RCC 7860 (cell line): ENCODE measurements at places on chromosomes 1 and 21.
A peak's percentile ranks its signal among the peaks of the same experiment; 100 is the strongest.

DNA sequence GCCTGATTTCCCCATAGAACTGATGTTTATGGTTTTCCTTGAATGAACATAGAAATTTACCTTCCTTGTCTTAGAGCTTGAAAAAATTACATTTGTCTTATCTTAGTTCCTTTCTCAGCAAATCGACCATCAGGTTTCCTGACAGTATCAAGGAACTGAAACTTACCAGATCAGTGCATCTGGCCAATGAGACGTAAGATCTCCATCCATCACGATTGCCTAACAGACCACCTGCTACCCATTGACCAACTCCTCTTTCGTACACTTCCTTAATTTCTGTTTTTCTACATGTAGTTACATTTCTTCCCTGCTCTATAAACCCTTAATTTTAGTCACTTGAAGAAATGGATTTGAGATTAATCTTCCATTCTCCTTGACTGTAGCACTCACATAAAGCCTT is 57.4 kb upstream of the TMPRSS15 start:
- DNase-seq = no peak

GRCh38 chr1:42978317-42979035 is 19.8 kb upstream of the SLC2A1 start:
- no peak for DNase-seq

GRCh38 chr1:14522077-14522925 is 76.2 kb upstream of the KAZN start:
- no peak for DNase-seq

DNA sequence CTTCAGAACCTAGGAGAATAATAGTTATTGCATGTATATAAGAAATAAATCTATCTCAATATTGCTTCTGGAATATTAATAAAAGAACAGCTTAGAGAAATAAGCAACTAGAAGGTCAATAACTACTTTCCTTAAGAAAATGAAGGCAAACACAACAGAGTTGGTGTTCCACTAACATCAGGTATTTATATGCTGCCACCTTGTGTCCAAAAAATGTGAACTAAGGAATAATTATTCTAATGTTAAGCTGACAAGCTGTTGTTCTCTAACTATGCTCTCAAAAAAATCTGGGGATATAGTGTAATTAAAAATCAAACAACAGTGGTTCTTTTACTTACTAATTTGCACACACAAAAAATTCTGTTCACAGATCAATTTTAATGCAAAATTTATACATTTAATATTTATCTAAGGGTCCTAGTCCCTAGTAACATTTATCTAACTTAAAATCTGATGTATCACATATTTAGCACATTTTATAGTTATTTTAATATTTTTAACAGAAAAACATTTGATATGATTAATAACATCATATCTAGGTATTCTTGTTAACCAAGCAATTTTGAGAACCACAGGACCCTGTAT is 39.6 kb downstream of the UCHL5 start:
- DNase-seq = peak; percentile 49

GRCh38 chr1:94725566-94725965 is 94.6 kb upstream of the SLC44A3 start:
- peak; percentile 97 for DNase-seq

- DNase-seq = no peak
These were observed 95.0 kb downstream of the SUSD4 start for GRCh38 chr1:223269006-223269405.

DNA sequence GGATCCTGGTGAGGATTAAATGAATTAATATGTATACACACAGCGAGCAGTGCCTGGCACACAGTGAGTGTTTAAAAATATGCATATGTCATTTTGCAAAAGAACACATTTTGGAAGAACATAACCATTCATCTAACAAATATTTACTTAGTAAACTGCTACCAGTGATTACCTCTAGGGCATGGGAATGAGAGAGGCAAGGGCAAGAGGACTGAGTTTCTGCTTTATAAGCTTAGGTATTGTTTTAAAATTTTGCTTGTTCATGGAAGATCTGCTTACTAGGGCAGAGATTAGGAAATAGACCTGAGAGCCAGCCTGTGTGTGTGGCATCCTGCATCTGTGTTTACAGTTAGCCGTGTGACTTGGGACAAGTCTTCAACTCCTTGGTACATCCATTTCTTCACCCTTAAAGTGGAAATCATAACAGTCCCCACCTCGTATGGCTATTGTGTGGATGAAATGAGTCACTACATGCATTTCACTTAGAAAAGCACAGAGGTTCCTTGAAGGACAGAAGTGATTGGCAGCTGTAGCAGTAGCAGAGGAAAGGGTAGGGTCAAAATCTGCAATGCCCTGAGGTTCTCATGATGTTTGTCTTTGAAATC is 198.5 kb upstream of the FMN2 start:
- DNase-seq = no peak

DNA sequence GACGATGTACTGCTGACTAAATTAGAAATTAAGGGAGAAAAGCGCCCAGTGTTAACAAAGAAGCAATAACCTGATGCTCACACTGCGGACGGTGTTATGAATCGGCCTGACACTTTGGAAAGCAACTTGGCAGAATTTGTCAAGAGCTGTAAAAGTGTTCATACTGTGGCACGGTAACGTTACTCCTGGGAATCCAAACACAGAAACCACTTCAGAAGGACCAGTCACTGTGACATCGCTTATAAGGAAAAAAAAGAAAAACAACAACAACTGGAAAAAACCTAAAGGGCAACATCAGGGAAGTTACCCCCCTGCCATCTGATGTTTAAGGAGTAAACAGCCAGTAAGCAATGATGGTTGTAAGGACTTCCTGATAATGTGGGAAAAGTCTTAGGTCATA is 27.7 kb downstream of the CAPZB start:
- DNase-seq = no peak

DNA sequence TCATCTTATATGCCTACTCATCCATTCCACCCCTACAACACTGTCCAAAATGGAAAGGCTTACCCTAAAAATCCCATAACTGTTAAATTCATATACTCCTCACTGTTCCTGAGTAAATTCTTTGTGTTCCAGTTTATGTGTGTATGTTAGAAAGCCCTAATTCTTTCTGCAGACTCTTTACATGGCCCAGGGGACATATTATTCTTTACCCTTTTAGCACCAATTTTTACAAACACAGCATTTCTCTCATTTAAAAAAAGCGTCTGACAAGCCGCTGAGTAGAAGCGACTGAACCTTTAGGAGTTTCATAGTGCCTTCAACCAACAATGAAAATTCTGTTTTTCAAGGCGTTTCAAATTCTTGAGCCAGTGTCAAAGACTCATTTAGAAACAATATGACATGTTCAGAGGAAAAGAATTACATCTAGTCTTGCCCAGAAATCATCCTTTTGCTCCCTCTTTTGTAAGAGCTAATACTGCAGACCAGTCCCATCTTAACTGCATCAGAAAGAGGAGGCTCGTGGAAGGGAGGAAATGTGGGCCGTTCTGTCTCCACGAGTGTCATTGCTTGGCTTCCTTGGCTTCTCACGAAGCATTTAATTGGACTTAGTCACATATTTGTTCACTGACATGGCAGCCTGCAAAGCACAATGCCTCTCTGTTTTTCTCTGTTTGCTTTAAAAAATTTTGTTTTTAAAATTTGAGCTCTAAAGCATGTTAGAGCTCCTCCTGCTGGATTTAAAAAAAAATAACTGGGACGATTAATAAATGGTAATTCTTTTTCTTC is 21.3 kb upstream of the C1orf105 start:
- peak; percentile 89 for DNase-seq

DNA sequence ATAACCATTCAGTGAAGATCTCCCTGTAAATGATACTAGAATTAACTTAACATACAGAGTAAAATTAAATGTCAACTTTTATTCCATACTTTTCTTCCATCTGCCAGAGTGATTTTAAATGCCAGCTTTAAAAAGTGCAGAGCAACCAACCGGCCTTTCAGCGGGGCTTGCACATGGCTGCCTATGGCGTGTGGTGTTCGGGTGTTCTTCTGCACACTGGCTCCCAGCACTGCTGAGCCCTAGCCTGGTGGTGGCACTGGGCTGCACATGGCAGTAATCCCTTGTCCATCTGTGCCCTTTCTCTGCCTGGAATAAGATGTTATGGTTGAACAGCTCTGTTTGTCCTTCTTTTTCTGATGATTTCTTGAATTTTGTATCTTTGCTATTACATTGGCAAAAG is 156.3 kb downstream of the SNX7 start:
- no peak for DNase-seq

GRCh38 chr1:116345011-116345410 is 28.0 kb upstream of the ATP1A1 start:
- DNase-seq = no peak

GRCh38 chr1:15802234-15802965 is 5.0 kb downstream of the UQCRHL start:
- peak; percentile 56 for DNase-seq

DNA sequence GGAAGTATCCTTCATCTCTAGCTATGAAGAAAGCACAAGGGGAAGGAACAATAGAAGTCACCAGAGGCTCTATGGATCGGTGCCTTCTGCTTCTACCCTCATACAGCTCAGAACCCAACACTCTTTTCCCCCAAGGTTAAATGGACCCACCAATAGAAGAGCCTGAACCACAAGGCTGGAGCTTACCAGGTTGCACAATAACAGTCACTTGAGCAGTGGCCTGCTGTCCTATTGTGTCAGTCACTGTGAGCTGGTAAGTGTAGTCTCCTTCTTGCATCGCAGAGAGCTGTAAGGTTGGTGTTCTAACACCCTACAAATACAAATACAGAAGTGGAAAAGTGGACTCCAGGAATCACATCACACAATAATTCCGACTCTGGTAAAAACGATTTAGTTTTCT is 103.0 kb downstream of the KIAA0319L start:
- DNase-seq = no peak

- DNase-seq = no peak
These were observed 28.9 kb downstream of the VANGL1 start for GRCh38 chr1:115670476-115671175.

- peak; percentile 47 for DNase-seq
These were observed 11.6 kb downstream of the SCNN1D start for GRCh38 chr1:1291548-1292441.

GRCh38 chr1:33468531-33468930 is 3.9 kb upstream of the ZSCAN20 start:
- no peak for DNase-seq

DNA sequence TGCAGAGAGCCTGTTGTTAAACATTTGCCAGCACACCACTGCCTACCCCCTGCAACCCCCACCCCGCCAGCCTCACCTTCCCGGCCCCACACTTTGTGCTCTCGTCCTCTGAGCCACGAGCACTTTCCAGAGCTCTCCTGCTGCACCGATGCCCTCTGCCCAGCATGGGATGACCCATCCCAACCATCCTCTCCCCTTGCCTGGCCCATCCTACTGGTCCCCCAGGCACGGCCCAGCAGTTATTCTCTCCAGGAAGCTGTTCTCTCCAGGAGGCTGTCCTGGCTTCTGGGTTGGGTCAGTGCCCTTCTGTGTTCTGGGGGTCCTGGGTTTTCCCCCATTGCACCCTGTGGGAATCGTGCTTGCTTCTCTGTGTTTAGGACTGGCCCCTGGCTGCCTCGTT is 60.1 kb upstream of the ABCG1 start:
- no peak for DNase-seq

DNA sequence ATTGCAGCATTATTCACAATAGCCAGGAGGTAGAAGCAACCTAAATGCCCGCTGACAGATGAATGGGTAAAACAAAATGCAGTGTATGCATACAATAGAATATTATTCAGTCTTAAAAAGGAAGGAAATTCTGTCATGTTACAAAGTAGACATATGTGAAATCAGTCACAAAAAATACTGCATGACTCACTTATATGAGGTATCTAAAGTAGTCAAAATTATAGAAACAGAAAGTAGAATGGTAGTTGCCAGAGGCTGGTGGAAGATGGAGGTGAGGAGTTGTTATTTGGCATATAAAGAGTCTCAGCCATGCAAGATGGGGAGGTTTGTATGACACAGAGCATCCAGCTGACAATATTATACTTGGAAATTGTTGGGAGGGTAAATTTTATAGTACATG is 43.0 kb upstream of the EGLN1 start:
- DNase-seq = no peak

DNA sequence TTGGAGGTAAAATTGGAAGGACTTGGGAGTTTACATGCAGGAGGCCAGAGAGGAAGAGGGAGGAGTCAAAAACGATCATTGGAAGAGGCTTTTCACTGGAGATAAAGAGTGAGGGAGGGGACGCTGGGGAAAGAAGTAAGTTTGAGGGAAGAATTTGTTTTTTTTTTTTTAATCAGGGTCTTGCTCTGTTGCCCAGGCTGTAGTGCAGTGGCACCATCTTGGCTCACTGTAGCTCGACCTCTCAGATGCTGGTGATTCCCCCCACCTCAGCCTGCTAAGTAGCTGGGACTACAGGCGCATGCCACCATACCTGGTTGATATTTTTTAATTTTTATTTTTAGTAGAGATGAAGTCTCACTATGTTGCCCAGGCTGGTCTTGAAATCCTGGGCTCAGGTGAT is 1.2 kb upstream of the MROH7 start:
- no peak for DNase-seq
